GM06990 (cell line): ENCODE measurements at places on chromosomes 12 and 14.
A peak's percentile ranks its signal among the peaks of the same experiment; 100 is the strongest.

GRCh38 chr14:48805315-48805714 lies 780.9 kb downstream of the RPS29 start:
- DNase-seq: no peak

DNA sequence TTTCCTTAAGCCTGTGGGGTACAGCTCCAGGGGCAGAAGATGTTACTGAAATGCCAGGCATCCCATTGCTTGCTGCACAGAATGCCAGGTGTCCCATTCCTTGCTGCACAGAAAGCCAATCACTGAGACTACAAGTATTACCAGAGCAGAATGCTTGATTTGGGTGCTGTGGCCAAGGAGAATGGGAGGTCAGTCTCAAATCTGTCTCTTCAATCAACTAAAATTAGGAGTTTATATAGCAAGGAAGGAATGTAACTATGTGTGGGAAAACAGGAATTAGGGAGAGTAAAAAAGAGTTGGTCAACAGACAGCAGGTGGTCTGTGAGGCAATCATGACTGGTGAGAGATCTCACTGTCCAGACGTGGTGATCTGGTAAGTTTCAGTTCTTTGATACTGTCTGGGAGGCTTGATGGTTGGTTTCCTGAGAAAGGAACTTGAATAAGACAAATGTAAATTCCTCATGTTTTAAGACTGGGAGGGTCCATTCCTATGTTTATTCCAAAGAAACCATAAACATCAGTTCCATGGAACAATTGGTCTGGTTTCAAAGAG lies 31.2 kb upstream of the VASH1 start:
- no peak for DNase-seq

GRCh38 chr12:29320295-29321085 lies 60.5 kb downstream of the ERGIC2 start:
- DNase-seq: no peak

DNA sequence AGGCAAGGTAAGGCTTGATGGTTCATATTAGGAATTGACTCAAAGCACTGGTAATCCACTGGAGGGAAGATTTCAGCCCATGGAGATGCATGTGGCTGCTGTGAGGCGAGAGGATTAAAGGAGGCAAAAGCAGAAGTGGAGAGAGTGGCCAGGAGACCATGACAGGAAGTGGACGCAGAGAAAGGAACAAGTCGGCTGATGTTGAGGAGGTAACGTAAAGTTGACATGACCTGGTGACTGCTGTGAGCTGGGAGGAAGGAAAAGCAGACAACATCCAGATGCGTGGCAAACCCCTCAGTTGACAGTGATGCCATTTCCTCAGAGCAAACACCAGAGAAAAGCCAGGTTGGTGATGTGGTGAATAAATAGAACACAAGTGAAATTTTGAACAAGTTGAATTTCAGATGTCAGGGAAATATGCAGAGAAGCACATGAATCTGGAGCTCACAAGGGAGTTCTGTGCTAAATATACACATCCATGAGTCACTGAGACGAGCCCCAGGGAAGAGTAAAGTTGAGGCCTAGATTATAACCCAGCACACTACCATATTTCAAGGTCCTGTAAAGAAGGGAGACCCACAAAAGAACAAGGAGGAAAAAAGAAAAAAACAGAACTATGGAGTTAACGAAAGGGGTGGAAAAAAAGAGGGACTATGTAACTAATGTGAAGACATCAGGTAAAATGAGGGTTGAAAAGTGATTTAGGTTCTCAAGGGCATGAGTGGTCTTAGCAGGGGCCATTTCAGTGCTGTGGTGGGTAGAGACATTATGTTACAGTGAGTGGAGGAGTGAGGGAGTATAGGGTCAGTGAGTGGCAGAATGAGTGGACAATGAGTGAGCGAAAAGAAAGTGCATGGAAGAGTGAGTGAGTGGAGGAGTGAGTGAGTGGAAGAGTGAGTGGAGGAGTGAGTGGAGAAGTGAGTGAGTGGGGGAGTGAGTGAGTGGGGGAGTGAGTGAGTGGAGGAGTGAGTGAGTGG lies 61.6 kb upstream of the GZMB start:
- DNase-seq: peak; percentile 35

- DNase-seq: no peak
These were observed 446 bp upstream of the ZNF641 start for GRCh38 chr12:48351022-48351708.
